ENCODE measurements at places on chromosomes 1 and 21.

GRCh38 chr1:22317231-22317919, 134.3 kb upstream of the ZBTB40 start:
- no peak for DNase-seq

- DNase-seq, result no peak
These were observed 55.6 kb upstream of the SSX2IP start for GRCh38 chr1:84745857-84746256.

GRCh38 chr1:25620211-25620610, 3.6 kb downstream of the MAN1C1 start:
- no peak for DNase-seq

GRCh38 chr1:10444795-10445397, 4.9 kb upstream of the CORT start:
- no peak for DNase-seq

- DNase-seq, result no peak
These were observed 294.9 kb upstream of the DEPDC1 start for GRCh38 chr1:68791800-68792199.

DNA sequence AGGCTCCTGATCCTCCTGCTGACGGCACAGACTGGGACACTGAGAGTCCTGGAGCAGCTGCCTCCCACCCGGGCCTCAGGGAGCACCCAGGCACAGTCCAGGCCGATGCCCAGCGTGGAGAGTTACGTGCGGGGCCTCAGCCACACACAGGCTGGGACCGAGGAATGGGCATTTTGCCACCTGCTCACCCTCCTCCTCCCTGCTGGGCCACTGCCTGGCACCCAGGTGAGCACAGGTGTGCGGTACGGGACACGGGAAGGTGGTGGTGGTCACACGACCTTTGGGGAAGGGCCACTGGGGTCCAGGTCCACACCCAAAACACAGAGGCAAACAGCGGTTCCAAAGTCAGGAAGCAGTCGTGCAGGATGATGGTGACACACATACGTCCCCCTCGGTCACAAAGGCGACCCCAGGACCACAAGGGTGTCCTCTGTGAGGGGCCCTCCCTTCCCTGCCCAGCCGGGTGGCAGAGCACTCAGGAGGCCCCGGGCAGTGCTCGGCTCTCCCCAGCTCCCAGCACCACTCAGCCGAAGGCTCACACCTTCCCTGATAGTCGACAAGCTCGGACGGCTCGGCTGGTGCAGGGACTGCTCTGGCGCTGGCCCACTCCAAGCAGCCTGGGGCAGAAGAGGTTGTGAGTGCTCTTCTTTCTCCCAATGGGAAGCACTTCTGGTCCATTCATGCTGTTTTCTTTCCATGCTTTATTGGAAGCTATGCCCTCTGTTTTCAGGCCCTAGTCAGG, 14.3 kb downstream of the MORN1 start:
- no peak for DNase-seq

GRCh38 chr1:44422161-44422560, 17.1 kb downstream of the RNF220 start:
- DNase-seq, result no peak

- no peak for DNase-seq
These were observed 21.1 kb upstream of the SLC22A15 start for GRCh38 chr1:115955228-115955627.

DNA sequence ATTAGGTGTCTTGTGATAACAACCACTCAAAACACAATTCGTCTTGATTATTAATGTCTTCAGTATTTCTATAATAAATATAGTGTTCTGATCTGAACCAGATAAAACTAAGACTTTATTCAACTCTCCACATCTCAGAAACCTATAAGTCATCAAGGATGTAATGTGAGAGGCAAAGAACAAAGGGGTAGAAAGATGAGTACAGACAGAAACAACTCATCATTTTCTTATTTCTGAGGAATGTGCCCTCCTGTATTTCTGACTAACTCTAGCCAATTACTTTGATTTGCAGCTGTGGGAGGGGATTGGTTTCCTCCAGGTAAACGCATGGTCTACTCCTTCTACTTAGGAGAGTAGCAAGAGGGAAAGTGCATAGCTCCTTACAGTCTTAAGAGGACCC, 73.7 kb upstream of the ST6GALNAC5 start:
- no peak for DNase-seq

- peak; percentile 97 for DNase-seq
These were observed at the start of gene ZBTB40 for GRCh38 chr1:22451702-22452480. Gene ZBTB40, plus strand, starts transcription at chr1:22451851. Its CDS starts 38,098 bp downstream, at chr1:22489949.

- no peak for DNase-seq
These were observed 1.5 kb downstream of the AADACL3 start for GRCh38 chr1:12717301-12717838.

Measured in stromal cell of bone marrow (primary cell).